ENCODE measurements at places on chromosomes 7 and 10. TPM values are rescaled to one million over a fixed set of nuclear protein-coding genes. Genes with fewer than 3 reads are reported as not detected.

The PDE6C gene
- total RNA-seq: not detected

- H3K27ac ChIP-seq: no peak overlapping the region
- H3K4me3 ChIP-seq: no peak overlapping the region
- H3K36me3 ChIP-seq: peaks cover 92% of the 10 kb centered on the region
Measured at GRCh38 chr7:6691609-6692106, 15.1 kb downstream of the ZNF12 start.

- H3K36me3 ChIP-seq: no peaks in the 10 kb centered on the region
- H3K4me3 ChIP-seq: no peak overlapping the region
- DNase-seq: no peak
- H3K27me3 ChIP-seq: no peaks in the 10 kb centered on the region
- no peaks in the 10 kb centered on the region for H3K4me1 ChIP-seq
Measured at GRCh38 chr10:126798649-126799048, 106.6 kb upstream of the DOCK1 start.

The FHIP2A gene
- 49.4 TPM for total RNA-seq

DNA sequence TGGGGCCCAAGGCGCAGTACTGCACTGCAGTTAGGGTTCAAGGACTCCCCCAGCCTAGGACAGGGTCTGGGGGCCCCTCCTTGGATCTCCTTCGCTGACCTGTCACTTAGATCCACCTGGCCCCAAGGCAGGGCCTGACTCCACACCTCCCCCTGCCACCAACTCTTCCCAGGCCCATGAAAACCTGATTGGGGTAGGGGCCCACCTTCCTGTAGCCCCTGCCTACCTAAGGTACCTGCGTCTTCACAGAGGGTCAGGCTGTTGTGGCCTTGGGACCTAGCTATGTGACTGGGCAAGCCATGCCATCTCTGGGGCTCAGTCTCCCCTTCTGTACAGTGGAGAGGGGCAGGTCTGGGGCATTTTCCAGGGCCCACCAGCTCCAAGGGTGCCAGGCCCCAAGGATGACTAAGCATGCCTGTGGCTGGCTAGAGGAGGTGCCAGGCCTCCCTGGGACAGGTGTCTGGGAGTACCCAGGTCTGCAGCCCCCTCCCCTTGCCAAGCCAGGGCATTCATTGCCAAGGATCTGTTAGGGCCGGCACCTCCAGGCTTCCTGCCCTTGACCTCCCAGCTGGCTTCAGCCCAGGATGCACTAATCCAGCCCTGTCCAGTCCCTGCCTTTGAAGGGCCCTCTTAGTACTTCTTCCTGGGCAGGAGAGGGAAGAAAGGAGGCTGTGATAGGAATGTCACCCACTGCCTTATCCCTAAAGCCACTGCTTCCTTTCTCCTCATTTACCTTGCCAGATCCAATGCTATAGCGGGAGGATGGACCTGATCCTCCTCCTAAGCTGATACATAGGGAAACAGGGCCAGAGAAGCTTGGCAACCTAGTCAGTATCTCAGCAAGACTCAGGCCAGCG, 1.3 kb downstream of the LIMK1 start:
- H3K27me3 ChIP-seq: no peaks in the 10 kb centered on the region
- peak overlapping the region; percentile 60 for H3K4me3 ChIP-seq
- DNase-seq: no peak

- no peak overlapping the region for H3K27ac ChIP-seq
- no peak overlapping the region for H3K4me3 ChIP-seq
- peaks cover 12% of the 10 kb centered on the region for H3K4me1 ChIP-seq
- H3K27me3 ChIP-seq: no peaks in the 10 kb centered on the region
Measured at GRCh38 chr7:136131304-136131630, 154.1 kb upstream of the MTPN start.

GRCh38 chr7:142632271-142633134, 116.8 kb upstream of the PRSS1 start:
- H3K36me3 ChIP-seq: no peaks in the 10 kb centered on the region
- no peak overlapping the region for H3K27ac ChIP-seq
- H3K4me3 ChIP-seq: no peak overlapping the region
- peaks cover 8% of the 10 kb centered on the region for H3K27me3 ChIP-seq
- DNase-seq: peak; percentile 70

- peaks cover 3% of the 10 kb centered on the region for H3K4me1 ChIP-seq
- H3K27me3 ChIP-seq: peaks cover 7% of the 10 kb centered on the region
- DNase-seq: no peak
- no peak overlapping the region for H3K4me3 ChIP-seq
Measured at GRCh38 chr10:114303556-114303955, 64.5 kb downstream of the VWA2 start.

All from cardiac muscle cell (in vitro differentiated cells and primary cell).